ENCODE measurements at places on chromosomes 3 and 15.

- DNase-seq, result no peak
Observed at GRCh38 chr3:169203631-169204550, 459.6 kb downstream of the MECOM start.

DNA sequence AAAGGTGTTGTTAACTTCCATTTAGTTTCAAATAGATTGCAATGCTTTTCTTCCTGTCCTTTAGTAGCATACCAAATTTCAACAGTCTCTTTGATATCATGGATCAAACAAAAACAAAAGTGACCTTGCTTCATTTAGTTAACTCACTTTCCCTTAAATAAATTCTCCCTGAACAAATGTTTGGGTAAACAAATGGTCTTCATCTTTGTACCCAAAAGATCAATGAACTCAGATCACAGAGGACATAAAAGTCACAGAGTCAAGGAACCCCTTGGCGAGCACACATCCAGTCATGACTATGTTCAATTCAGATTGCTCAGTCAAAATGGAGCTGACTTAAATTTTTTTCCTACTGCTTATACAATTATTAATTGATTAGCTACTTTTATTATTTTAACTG lies 20.6 kb upstream of the AQP9 start:
- DNase-seq, result no peak

DNA sequence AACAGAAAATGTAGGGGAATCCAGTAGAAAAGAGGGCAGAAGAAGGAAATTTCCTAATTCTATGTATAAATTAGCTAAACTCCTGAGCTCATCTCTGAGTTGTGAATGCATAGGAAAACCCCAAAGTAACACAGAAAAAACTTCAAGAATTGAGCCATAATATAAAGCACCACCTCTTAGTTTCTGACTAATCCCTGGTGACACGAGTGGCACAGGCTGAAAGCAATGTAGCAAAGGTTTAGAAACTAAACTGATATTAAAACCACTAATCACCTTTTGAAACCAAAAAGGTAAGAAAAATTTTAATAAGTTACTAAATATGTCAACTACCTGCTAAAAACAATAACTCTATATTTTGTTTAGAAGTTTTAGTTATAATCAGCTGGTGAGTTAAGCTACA lies 255.6 kb upstream of the NECTIN3 start:
- no peak for DNase-seq

DNA sequence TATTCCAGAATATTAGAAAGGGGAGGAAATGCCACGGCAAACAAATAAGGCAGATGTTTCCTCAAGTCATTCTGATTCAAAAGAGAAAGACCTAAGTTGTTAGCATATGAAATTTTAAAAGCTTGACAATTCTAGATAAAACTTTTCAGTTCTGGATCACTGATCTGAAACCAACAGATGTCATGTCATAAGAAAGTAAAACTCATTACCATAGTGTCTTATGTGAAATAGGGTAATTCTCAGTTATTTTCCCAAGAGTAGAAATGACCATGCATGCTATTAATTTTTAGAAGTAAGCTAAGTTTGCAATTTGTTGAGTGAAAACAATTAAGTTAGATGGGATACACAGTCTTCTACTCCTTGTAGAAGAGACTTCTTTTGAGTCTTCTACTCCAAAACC lies 630.3 kb downstream of the NAALADL2 start:
- no peak for DNase-seq

GRCh38 chr3:16888785-16889607 lies 4.2 kb downstream of the PLCL2 start:
- peak; percentile 54 for DNase-seq

DNA sequence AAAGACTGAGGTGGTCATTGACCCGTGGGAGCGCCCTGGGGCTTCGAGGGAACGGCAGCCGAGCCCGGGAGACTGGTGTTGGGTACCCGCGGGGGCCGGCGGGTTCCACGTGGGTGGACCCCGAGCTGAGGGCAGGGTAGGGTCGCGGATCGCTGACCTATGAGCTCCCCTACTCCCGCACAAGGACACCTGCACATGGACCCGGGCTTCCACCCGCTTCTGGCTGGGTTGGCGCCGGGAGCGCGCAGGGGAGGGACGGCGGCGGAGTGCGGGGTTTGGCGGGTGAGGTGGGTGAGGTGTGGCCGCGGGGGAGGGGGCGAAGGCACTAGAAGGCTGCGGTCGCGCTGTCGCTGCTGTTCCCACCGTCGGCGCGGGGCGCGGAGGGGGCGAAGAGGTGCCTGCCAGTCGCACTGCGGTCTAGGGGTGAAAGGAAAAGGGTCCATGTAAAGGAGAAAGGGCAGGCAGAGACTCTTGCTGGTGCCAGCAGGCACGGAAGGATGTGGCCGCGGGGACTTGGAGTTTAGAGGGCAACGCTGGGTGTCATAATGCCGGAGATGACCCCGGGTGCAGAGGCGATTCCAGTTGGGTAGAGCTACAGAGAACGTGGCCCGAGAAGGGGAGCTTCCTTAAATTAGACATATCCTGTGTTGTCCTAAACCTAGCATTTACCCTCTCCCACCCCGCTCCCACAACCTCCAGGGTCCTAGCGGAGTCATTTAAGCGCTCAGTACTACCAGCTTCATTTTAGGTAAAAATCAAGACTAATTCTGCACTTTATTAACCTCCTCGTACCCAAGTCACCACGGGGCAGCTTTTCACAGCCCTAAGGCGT lies 245.9 kb upstream of the TOPAZ1 start:
- DNase-seq, result peak; percentile 30

DNA sequence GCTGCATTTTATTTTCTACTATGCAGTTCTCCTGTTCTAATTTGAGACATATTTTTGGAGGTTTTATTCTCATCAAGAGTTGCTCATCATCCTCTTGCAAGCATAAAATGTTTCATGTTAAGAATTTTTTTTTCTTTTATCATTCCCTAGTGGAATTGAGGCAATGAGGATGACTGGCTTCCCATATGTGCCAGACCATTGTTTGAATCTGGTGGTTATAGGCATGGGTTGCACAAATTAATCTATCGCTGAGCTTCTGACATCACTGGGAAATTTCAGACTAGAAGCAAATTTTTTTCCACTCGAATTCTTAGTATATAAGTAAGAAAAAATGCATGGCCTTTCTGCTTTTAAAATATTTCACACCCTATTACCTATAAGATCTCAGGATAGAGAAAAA lies 279.1 kb upstream of the PLSCR5 start:
- no peak for DNase-seq

DNA sequence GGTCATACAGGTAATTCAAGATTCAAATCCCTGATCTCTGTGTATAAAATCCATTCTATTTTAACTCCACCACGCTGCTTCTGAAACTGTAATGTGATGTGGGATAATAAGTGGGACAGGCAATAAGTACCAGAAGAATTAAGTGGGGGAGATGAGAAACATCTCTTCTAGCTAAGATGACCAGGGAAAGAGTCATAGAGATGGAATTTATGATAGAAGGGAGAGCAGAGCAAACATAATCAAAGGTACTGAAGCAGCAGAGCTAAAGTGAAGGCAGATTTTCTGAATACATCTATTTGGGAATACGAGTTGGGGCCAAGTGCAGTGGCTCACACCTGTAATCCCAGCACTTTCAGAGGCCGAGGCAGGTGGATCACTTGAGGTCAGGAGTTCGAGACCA lies 4.9 kb downstream of the MRPL47 start:
- DNase-seq, result no peak

GRCh38 chr3:32841867-32842470 lies 24.2 kb downstream of the TRIM71 start:
- DNase-seq, result no peak

DNA sequence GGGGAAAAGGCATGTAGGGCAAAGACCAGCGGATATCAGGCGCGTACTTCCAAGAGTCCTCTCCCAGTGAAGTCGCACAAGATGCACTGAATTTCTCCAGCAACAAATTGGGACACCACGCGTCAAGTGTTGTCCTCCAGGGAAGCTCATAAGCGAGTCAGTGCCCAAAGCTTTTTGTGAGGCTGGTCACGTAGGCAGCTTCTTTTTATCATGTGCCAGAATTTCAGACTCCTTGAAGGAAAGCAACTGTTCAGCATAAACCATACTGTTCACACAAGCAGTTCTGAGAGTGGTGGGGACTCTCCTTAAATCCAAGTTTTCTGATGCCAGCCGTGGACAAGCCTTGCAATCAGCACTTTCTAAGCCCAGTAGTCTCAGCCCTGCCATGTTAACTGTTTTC lies 10.1 kb upstream of the FSTL1 start:
- DNase-seq, result no peak

- DNase-seq, result no peak
Observed at GRCh38 chr3:73716418-73716817, 91.7 kb upstream of the PDZRN3 start.

DNA sequence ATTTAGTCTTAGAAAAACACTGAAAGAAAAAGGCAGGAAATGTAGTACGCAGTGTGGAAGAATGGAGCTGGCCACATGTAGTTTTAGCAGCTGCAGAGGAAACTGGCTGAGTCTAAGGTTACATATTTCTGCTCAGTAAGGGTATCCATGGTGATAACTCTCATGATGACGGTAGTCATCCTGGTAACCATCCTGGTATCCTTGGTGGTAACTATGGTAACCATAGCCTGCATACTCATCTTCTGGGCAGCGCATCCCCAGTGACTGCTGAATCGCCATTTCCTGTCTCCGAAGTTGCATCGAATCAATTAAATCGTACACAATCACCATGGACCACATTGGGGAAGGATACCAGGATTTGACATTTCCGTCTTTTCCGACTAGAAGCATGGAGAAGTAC lies 35.7 kb downstream of the CCDC80 start:
- peak; percentile 15 for DNase-seq
